ENCODE measurements at places on chromosomes 7 and 10.

DNA sequence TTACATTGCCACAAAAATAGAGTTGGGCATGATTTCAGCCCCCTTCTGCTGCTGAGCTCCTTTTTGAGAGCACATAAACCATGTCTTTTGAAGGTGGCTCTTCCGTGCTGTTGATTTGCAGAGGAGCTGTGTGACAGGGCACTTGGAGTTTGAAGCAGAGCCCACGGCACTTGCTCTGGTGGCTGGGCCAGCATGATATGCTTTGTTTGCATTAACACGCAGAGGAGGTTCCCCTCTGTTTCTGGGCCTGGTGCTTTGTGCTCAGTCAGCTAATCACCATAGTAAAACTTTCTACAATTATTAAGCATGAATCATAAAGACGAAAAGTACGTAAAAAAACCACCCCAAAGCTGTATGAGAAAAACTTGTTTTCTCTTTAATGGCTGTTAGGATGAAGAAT lies 40.1 kb downstream of the RBM33 start:
- no peak for DNase-seq

- DNase-seq: no peak
Measured at GRCh38 chr7:157065046-157065445, 54.6 kb upstream of the MNX1 start.

GRCh38 chr7:46948716-46949115 lies 633.2 kb downstream of the TNS3 start:
- DNase-seq: no peak

- no peak for DNase-seq
Measured at GRCh38 chr7:37320848-37321468, 127.7 kb downstream of the ELMO1 start.

GRCh38 chr7:29017713-29018112 lies 59.6 kb upstream of the TRIL start:
- no peak for DNase-seq

GRCh38 chr7:48096273-48096672 lies 7.2 kb downstream of the UPP1 start:
- DNase-seq: no peak

DNA sequence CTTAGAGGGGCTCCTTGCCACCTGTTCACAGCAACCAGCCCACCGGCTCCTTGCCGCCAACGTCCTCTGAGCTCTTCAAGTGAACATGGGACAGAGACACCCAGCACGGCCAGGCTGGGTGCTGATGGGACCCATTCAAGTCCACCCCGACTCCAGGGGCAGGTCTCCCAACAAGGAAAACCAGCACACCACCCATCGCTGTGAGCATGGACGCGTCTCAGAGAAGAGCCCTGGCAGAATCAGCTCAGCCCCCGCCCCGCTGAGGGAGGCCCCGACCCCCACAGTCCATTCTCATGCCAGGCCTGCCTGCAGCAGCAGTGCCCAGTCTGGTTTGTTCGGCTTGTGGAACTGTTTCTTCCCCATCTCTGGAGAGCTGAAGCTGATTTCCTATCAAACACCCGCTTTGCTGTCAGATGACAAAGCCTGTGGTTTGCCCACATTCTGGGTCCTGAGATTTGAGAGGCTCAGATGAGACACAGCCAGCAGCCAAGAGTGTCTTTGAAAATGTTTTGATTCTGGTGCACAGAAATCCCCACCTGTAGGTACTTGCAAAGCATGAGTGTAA lies 216.6 kb downstream of the ZMYND11 start:
- DNase-seq: peak; percentile 61

DNA sequence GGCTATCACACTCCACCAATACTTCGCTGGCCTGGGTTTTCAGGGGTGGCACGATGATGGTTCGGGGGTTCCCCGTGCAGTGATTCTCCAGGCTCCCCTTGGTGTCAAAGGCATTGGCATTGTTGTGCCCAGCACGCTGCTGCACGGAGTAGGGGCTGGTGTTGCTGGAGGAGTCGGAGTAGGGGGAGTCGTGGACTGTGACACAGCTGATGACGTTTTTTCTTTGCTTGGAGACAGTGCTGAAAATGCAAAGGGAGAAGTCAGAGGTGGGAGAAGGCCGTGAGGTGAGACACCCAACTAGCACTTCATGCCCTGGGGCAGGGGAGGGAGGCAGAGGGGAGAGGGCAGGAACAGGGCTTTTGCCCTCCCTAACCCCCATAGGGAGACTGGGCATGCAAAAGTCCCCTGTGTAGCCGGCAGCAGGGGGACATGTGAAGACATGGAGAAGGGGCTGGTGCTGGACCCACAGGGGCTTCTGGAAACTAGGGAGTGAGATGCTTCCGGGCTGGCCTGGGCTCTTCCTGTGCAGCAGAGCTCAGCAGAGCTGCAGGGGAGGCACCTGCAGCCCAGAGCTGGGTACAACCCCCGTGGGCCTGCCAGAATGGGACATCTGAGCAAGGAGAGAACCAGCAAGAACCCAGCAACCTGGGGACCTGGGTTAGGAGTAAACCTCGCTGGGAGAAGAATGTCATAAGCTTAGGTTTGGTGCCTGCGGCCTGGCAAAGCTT lies 60.5 kb downstream of the CLEC2L start:
- no peak for DNase-seq

DNA sequence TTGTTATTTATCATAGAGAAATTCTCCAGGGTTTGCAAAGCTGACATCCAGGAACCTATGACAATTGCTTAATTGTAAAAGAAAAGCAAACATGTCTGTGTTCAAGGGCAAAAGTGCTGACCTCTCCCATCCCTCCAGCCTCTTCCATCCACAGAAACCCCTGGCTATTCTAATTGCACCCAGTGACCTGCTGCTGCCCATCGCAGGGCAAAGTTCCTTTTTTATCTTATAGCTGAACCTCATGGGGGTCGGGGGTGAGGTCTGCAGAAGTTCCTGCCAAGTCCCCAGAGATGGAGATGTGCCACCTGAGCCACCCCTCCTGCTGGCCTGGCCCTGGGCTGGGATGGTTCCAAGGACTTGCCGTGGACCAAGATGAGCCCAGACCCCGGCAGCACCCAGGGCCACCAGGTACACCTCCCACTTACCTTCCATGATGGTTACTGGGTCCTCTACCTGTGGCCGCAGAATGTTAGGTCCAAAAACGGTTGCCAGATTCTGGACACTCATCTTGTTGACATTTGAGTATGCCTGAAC lies 146.5 kb downstream of the MAPK8 start:
- no peak for DNase-seq

DNA sequence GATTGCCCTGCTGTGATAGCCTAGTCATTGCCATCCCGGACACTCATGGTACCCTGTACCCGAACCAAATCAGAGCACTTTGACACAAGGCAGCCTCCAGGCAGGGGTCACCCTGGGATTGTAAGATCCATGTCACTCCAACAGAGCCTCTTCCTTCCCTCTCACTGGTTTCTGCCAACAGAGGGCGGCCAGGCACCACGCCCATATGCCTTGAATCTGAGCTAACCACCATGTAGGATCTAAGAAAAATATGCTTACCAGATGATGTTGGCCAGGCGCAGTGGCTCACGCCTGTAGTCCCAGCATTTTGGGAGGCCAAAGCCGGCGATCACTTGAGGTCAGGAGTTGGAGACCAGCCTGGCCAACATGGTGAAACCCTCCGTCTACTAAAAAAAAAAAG lies 389.2 kb upstream of the KLF6 start:
- DNase-seq: no peak

GRCh38 chr7:69882269-69882668 lies 284.0 kb downstream of the AUTS2 start:
- no peak for DNase-seq

DNA sequence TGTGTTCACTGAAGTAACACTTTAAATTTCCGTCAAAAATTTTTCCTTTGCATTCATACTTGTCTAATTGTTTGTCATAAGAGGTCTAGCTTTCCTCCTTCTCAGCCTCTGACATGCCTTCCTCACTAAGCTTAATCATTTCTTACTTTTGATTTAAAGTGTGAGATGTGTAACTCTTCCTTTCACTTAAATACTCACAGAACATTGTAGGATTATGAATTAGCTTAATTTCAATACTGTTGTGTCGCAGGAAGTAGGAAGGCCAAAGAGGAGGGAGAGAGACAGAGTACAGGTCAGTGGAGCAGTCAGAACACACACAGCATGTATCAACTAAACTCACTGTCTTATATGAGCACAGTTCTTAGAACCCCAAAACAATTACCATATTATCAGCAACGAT lies 99.0 kb downstream of the SRPK2 start:
- no peak for DNase-seq

DNA sequence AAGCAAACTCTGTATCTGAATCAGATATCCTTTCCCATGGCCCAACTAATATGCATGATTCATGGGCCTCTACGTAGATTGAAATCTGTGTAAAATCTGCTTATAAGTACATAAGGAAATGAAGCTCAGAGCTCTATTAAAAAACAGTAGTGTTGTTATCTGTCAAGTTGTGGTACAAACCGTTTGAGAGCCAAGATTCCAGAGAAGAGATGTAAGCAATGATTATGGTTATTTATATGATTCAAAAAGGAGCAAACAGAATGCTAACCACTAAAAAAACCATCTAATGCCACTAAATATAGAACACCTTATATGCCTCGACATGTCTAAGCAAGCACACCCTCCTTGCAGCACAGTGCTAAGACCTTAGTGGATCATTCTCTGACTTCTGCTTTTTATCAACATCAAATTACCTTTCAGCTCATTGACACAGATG lies 26.6 kb downstream of the RPP38 start:
- DNase-seq: no peak

DNA sequence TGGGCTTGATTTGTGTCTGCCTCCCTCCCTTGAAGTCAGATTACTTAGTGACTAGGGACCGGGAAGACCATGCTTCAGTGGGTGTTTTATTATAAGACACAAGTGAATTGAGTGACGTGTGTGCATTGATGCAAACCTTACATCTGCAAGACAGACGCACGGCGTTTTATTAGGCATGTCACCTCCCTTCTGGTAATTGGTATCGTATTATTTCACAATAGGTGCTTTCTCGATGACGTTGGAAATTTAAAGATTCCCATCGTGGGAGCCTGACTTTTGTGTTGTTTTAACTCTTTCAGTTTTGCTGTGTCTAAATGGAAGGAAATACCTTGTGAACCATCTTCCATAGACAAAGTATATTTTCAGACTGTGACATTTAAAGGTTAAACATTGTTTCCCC lies 132.6 kb downstream of the INSYN2A start:
- no peak for DNase-seq

- no peak for DNase-seq
Measured at GRCh38 chr10:49657606-49658005, 21.8 kb upstream of the C10orf53 start.

- DNase-seq: no peak
Measured at GRCh38 chr7:69438584-69439412, 159.5 kb upstream of the AUTS2 start.

DNA sequence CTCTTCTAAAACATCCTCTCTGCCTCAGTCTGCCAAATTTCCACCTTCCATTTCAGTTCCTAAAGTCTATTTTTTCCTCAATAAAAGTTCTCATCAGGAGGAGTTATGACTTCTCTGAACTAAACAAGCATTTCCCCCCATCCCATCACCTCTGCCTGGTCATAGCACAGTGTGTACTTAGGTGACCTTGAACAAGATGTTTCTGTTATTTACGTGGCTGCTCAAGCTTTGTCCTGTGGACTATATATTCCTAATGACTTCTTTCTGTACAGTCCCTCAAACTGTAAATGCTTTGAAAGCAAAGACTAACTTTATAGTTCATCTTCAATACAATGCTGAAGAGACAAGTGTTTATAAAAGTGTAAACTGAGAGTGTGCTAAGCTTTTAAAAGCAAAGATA lies 166.9 kb downstream of the CPEB3 start:
- DNase-seq: no peak

GRCh38 chr7:94303695-94304094 lies 91.0 kb upstream of the COL1A2 start:
- DNase-seq: no peak

DNA sequence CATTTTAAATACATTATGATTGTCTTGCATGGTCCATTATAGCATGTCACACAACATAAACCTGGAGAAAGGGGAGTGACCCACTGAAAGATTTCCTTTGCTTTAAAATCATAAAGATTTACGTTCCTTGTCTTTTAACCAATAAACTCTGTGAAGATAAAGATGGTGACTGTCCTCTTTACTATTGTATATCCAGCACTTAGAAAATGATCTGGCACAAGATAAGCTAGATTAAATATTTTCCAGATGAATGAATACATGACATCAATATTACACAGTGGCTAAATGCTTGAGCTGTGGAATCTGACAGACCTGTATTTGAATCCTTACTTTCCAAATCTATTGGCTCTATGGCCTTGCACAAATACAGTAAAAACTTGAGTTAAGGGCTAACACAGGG lies 938.4 kb downstream of the SORCS1 start:
- DNase-seq: no peak

GRCh38 chr7:34454381-34454780 lies 203.6 kb upstream of the NPSR1 start:
- no peak for DNase-seq

- no peak for DNase-seq
Measured at GRCh38 chr7:109582211-109582610, 1012.5 kb downstream of the DNAJB9 start.

DNA sequence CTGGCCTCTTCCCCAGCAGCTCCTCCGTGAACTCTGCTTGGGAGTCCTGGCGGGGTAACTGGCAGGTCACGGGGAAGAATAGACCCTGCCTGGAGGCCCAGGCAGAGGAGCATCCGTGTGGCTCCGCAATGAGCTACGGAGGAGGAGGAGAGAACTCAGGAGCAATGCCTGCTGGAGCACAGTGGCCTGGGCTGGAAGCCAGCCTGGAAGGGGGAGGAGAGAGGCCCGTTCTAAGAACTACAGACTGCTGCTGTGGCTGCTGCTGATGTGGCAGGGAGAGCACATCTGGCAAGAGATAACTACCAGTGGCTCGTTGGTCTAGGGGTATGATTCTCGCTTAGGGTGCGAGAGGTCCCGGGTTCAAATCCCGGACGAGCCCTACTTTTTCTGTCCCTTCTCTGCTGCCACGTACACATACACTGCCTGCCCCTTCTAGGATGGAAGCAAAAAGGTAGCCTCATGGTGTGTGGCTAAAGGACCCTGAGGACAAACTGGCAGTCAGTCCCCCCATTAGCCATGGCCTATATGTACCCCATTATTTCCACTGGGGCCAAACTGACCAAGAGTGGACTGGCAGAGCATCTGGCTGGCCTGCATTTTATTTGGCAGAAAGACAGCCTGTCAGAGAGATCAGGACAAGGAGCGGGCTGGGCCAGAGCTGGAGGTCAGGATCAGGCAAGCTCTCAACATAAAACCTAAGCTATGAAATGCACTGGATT lies 7.7 kb upstream of the OPN1SW start:
- no peak for DNase-seq

DNA sequence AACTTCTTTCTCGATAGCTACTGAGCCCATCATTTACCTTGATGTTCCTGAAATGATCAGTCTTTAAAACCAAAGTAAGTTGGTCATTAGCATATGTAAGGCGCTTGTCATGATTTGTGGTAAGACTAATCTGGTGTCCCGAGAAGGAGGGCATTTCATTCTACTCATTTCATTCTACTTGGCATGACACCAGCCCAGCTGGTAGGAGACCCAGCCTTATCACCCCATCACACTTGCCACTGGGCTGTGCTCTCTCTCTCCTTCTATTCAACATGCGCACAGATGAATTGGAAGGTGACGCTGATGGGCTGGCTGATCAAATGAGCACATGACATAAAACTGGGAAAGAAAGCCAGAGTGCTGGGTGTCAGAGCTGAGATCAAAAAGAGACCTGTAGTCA lies 65.7 kb downstream of the CRTAC1 start:
- no peak for DNase-seq

Measured in upper lobe of right lung (tissue), 1 donor.